ENCODE measurements at places on chromosomes 13 and 19.

DNA sequence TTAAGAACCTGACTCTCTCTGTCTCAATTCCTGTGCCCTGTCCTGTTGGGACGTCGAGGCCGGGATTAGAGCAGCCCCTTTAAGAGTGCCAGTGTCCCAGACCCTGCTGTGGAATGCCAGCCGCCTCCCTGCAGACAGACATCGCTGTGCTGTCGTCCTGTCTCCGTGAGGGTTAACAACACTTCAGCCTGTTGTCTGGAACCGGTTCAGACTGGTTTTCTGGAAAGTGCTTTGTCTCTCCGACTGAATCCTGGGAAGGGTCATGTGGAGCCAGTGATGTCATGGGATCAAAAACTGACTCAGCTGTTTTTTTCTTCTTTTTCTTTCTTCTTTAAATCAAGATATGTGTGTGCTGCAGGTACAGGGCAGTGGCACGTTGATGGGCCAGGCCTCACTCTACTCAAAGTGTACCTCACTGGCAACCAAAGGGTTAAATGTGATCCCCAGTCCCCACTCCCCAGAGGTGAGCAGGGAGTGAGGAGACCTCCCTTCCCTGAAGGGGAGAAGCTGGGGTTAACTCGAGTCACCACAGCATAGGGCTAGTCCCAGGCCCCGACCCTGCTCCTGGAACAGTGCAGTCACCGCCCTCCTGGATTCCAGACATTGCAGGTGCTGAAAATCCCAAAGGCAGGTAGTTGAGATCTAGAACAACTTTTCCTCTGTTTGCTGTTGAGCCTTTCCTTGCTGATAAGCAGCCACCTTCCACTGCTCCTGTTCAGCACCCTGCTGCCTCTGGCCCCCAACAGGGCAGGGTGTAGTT is 50.8 kb downstream of the TSSK6 start:
- no peak for DNase-seq

DNA sequence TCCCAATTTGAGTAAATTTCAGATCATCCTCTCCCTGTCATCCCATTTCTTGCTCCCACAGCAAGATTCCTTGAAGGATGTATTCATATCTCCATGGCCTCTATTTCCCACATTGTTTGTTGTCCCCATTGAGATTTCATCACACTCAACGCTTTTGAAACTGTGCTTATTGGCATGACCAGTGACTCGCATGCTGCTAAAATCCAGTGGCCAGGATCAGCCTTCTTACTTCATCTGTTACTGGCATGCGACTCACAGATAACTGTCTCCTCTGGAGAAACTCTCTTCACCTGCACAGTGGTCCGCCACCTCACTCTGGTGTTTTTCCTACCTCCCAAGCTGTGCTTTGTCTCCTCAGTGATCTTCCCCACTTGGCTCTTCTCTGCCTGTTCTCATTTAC is 95.8 kb downstream of the WASF3 start:
- DNase-seq = no peak

DNA sequence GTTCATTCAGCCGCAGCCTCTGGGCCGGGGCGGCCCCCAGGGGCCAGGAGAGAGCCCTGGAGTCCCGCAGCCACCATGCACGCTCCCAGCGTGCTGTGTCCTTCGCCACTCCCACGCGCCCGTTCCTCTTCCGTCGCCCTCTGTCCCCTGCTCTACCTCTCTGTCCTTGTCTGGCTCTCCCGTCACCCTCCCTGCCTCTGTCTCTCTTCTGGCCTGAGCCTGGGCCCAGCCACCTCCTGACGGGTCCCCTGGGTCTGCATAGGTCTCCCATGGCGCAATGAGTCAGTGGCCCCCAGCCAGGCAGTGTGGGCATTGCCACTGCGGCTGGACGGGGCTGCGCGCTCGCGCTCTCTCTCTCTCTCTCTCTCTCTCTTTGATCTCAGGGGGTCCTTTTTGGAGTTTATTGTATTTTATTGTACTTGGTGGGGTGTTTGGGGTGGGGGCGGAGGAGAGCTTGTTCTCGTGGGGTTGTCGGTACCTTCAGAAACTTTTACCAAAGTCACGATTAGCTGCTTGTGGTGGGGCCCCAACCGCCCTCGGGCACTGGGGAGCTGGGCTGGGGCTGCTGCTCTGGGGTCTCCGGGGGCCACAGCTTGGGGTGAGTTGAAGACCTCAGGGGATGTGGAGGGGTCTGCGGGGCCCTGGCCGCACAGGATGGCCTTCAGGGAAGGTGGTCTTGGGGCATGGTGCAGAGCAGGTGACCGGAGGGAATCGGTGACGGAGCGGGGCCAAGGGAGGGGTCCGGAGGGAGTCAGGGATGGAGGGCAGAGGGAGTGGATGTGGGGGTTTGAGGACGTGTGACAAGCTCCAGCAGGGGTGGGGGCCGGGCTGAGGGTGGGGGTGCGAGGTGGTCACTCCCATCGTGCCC is 1.7 kb upstream of the TGFBR3L start:
- no peak for DNase-seq

GRCh38 chr19:44574186-44574950 is 39.0 kb upstream of the IGSF23 start:
- DNase-seq = no peak

- no peak for DNase-seq
Observed at GRCh38 chr19:54178581-54179261, 5.8 kb upstream of the TMC4 start.

- DNase-seq = no peak
Observed at GRCh38 chr19:1986357-1987162, 29.0 kb downstream of the BTBD2 start.

DNA sequence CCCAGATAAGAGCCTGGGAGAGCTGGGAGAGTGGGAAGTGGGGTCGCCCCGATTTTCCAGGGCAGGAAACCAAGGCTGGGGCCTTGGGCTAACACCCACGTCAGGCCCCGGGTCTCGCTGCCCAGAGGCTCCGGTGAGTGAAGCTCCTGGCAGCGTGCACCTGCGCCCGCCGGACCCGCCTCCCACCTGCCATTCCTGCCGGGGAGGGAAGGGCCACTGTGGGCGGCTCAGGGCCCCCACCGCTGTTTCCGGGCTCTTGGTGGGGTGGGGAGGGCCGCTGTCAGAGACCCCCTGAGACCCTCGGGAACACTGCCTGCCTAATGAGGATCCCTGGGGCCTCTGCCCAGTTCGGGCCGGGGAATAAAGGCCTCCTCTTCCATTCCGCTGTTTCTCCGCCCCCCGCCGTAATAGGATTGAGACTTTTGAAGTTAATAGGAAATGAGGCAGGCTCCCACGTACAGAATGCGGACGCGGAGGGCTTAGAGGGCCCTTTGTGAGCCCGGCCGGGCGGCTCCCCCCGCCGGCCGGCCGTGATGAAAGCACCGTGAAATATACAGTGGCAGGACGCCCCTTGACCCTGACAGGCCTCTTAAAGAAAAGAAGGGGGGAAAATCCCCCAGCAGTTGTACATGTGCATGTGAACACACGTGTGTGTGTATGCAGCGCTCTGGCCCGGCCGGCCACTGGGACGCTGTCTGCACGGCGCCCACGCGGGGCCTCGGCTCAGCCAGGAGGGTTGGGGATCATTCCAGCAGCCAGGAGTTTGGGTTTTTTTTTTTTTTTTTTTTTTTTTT is 33.2 kb downstream of the EFNA2 start:
- DNase-seq = no peak

- no peak for DNase-seq
Observed at GRCh38 chr19:13241231-13242104, 91.3 kb downstream of the IER2 start.

DNA sequence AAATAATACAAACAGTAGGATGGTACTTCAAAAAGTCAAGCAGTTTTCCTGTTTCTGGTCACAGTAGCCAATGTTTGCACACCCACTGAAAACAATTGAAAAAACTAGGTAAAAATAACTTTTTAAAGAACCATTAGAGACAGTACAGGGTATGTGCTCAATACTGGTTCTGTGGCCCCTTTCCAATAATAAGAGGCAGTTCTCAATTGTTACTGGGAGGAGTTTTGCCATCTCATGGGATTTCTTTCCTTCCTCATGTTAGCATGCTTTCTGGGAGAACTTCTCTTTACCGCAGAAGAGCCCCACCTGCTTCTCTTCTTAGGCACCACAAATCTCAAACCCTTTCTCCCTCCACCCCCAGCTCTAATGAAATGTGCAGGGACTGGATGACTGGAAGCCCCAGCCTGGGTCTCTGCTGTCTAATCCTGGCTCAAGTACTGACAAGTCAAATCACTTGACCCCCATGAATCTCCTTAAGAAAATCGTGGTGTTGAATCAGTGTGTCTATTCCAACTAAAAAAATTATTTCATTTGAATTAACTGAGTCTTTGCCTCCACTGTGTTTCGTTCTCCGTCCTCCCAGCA is 14.6 kb downstream of the METTL21C start:
- DNase-seq = no peak

- DNase-seq = no peak
Observed at GRCh38 chr13:22765547-22765946, 415.2 kb upstream of the SGCG start.

- no peak for DNase-seq
Observed at GRCh38 chr13:27765650-27766049, 26.6 kb upstream of the GSX1 start.

DNA sequence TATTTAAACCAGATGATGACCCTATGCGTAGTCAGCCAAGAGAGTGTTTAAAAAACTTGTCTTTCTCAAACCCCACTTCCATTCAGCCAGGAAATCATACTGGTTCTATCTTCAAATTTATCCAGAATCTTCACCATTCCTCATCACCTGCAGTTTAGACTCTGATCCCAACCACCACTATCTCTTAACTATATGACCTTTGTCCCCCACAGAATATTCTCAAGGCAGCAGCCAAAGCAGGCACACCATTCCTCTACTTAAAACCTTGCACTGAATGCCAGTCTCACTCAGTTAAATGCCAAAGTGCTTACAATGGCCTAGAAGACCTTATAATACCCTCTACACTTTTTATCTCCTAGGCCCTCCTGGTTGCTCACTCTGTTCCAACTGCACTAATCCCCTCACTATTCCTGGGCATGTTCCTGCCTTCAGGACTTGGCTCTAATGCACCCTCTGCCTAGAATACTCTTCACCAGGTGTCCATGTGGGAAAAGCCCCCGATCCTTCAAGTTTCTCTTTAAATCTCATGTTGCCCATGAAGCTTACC is 10.1 kb downstream of the SUCLA2 start:
- DNase-seq = no peak

- no peak for DNase-seq
Observed at GRCh38 chr13:109208522-109208921, 577.9 kb downstream of the IRS2 start.

DNA sequence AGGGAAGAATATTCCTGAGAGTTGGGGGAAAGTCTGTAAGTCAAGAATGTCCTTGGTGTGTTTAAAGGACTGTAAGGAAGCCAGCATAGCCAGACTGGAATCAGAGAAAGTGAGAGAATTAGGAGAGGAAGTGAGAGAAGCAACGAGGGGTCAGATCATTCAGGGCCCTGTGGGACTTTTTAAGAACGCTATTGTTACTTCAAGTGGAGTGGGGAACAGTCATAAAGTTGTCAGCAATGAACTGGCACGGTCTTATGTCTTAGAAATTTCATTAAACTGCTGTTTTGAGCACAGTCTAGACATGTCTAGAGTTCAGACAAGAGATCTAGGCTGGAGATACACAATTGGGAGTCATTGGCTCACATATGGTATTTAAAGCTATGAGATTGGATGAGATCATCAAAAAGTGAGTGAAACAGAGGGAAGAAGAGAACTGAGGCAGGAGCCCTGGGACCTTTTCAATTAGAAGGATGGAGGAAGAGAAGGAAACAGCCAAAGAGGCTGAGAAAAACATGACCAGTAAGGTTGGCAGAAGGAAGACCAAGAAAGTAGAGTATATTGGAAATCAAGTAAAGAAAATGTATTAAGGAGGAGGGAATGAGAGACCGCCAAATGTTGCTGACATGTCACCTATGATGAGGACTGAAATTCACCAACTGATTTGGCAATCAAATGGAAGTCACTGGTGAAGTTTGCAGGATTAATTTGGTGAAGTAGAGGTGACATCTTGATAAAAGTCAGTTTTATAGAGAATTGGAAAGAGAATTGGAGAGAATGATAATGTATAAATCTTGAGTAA is 263.5 kb downstream of the GPC5 start:
- DNase-seq = no peak

DNA sequence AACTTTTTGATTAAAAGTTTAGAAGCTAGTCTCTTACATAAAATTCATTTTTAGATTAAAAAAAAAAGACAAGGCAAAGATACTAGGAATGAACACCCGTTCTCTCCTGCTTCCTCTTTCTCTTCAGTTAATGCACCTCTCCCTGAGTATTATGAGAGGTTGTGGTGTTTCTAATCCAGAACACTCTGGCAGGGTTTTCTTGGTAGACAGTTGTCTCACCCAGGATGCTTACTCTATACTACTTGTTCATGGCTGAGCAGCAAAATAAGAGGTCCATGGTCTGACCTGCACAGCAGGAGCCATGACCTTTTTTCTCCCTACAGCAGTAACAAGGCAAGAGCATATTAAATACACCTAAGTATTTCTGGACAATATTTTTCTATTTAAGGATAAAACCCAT is 62.0 kb downstream of the MICU2 start:
- DNase-seq = no peak

GRCh38 chr13:103246581-103247200 is 180.5 kb upstream of the SLC10A2 start:
- DNase-seq = no peak

- DNase-seq = no peak
Observed at GRCh38 chr19:7799640-7800355, 30.2 kb upstream of the EVI5L start.

- DNase-seq = no peak
Observed at GRCh38 chr13:21069561-21070004, 8.2 kb upstream of the LATS2 start.

DNA sequence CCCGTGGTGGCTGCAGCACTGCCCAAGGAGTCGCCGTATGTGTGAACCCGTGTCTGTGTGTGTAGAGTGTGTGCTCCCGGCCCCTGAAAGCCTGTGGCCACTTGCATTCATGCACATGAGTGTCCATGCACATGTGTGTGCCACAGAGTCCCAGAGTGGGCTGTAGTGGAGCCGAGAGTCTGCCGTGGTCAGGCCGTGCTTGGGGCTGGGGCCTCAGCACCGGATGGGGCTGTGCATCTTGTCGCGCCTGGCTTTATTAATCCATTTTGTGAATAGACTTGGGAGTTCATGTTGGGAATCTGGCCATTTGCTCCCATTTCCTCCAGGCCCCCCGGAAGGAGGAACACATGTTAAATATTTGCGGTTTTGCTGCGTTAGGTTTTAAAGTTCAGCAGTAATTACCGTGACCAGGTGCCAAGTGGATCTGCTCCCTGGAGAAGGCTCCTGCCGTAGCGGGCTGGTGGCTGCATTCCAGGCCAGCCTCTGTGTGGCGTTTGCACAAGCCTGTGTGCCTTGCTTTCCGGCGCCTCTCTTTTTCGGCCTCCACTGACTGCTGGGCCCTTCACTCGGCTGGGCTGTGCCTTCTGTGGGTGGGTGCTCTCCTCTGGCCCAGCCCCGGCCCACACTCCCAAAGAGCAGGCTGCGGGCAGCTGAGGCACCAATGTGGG is 69.2 kb upstream of the KCTD15 start:
- no peak for DNase-seq

All from esophagus squamous epithelium (tissue), 5 donors.